ENCODE measurements at places on chromosomes 4 and X.

GRCh38 chr4:158788516-158788915 lies 19.7 kb downstream of the FNIP2 start:
- no peaks in the 10 kb centered on the region for H3K36me3 ChIP-seq
- H3K4me1 ChIP-seq = no peaks in the 10 kb centered on the region
- no peak overlapping the region for H3K27ac ChIP-seq
- H3K4me3 ChIP-seq = no peak overlapping the region
- DNase-seq = no peak

DNA sequence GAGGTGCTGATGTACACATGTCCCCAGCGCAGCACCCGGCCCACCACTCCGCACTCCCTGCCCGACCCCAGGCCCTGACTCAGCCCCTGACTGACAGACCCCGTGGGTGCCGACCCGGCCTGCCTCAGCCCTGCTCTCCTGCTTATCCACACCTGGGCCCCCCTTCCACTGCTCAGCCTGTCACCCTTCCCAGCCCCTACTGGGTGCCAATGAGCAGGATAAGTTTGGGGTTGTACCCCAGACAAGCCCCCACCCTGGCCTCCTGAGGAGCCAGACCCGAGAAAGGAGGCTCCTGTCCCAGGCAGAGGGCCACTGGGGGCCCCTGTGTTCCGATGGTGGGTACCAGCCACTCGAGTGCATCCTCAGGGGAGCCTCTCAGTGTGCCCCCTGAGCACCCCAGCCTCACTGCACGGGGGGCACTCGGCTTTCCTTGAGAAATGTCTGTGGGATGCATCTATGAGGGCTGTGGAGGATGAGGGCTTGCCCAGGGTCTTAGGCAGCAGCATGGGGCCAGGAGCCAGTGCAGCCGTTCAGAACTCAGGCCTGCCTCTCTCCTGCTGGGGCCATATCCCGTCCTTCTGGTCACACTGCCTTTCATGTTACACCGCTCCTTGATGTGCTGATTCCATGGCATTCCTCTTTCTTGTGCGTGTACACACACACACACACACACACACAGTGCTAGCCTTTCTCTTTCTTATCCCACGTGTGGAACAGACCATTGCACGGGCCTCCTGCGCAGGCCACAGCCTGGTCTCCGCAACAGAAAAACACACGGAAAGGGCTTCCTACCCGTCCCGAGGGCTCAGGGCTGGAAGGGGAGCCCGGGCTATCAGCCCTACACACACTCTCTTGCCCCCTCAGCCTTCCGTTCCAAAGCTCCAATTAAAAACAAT lies 220.1 kb upstream of the PSAPL1 start:
- no peak overlapping the region for H3K4me3 ChIP-seq
- no peaks in the 10 kb centered on the region for H3K36me3 ChIP-seq
- H3K27ac ChIP-seq = no peak overlapping the region
- H3K27me3 ChIP-seq = peaks cover 5% of the 10 kb centered on the region
- DNase-seq = no peak

- no peak overlapping the region for H3K4me3 ChIP-seq
- H3K27ac ChIP-seq = no peak overlapping the region
- DNase-seq = no peak
- H3K36me3 ChIP-seq = no peaks in the 10 kb centered on the region
Observed at GRCh38 chr4:41282366-41282765, 25.6 kb downstream of the UCHL1 start.

GRCh38 chr4:103098756-103099440 lies 736 bp downstream of the BDH2 start:
- H3K4me3 ChIP-seq = peak overlapping the region; percentile 91
- H3K27ac ChIP-seq = peak overlapping the region; percentile 77
- H3K36me3 ChIP-seq = peaks cover 1% of the 10 kb centered on the region

DNA sequence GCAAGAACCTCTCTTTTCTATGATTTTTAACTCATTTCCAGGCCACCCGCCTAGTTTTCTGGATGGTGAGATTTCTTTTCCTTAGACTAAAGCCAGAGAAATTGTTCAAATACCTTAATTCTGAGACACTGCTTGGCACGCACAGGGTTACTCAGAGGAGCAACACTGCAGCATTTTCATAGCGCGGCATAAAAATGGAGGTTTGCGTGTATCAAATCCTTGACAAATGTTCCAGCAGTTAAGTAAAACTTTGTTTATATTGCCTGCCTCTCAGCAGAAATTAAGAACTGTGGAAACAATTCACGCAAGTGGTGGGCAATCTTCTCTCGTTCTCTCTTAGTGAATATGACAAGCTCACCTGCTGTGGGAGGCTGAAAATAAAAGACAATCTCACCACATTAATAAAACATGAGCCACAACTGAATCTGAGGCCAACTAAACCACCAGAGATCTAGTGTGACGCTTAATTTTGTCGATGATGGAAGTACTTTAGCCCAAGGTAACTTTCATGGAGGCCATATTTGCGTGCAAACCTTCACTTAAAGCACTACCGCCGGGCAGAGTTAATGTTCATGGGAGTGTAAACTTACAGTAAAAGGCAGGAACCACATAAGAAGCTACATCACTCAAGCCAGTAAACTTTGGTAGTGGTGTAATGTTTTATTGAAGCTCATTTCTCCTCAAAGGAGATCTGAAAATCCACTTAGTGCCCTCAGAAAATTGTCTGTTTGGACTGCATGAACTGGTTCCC lies 894.8 kb upstream of the EPHA5 start:
- H3K36me3 ChIP-seq = no peaks in the 10 kb centered on the region
- no peaks in the 10 kb centered on the region for H3K4me1 ChIP-seq
- no peak overlapping the region for H3K27ac ChIP-seq
- no peak overlapping the region for H3K4me3 ChIP-seq

GRCh38 chr4:2042204-2042946 lies 16.8 kb upstream of the NAT8L start:
- H3K27ac ChIP-seq = no peak overlapping the region
- DNase-seq = peak; percentile 44
- no peaks in the 10 kb centered on the region for H3K4me1 ChIP-seq
- no peaks in the 10 kb centered on the region for H3K36me3 ChIP-seq
- peak overlapping the region; percentile 85 for H3K4me3 ChIP-seq

DNA sequence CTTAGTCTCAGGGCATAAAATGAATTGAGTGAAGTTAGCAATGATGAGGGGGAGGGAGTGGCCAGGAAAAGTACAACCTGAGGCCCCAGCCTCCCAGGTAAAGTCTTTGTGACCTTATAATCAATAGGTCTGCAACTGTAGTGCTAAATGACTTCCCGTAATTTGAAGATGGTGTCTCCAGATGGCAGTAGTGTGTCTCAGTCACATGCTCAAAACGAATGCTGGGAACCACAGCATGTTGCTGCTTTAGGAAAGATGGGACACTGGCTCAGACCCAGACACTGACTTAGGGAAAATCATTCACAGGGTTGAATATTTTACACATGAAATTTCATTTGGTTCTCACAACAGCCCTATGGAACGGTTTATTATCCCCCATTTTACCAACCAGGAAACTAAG lies 10.3 kb downstream of the SRPX2 start:
- H3K4me3 ChIP-seq = no peak overlapping the region
- H3K36me3 ChIP-seq = no peaks in the 10 kb centered on the region
- H3K27ac ChIP-seq = no peak overlapping the region
- H3K27me3 ChIP-seq = peaks cover 6% of the 10 kb centered on the region
- DNase-seq = no peak

GRCh38 chr4:7722766-7723387 lies 216.8 kb downstream of the AFAP1 start:
- peaks cover 6% of the 10 kb centered on the region for H3K27me3 ChIP-seq
- DNase-seq = no peak
- H3K4me1 ChIP-seq = no peaks in the 10 kb centered on the region
- no peaks in the 10 kb centered on the region for H3K36me3 ChIP-seq
